ENCODE measurements at places on chromosomes 2 and 18.

DNA sequence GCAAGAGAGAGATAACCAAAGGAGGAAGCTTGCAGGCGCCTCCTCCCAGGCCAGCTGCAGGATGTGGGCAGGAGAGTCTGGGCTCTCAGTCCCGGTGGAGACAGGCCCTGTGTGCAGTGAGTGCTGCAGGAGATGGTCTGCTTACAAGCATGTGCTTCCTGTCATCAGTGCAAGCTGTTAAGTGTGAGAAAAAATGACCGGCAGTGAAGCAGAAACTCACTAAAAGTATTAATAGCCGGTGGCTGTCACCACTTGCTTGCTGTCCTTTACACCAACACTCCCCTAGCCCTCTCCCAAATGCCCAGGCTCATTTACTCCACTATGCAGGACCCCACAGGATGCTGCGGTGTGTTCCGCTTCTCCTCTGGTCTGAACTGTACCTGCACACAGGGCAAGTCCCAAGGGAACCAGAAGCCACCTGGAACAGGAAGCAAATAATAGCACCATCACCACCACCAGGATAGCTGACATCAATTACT, 435.6 kb upstream of the HS6ST1 start:
- no peak for DNase-seq

- no peak for DNase-seq
These were observed 107.7 kb downstream of the ACKR3 start for GRCh38 chr2:236677368-236677767.

- DNase-seq: no peak
These were observed 38.8 kb downstream of the CENPO start for GRCh38 chr2:24832073-24832461.

- no peak for DNase-seq
These were observed 344.7 kb upstream of the NETO1 start for GRCh38 chr18:73212442-73212841.

- DNase-seq: no peak
These were observed 144.7 kb upstream of the ITGA4 start for GRCh38 chr2:181312515-181312927.

GRCh38 chr18:43422518-43422917, 145.2 kb upstream of the SYT4 start:
- no peak for DNase-seq

Data from stimulated activated CD4-positive, alpha-beta T cell treated with anti-CD3 and anti-CD28 coated beads, Interleukin-15, amount 100 ng/mL, for 1 hour (primary cell).